ENCODE measurements at places on chromosomes 12 and 14.

DNA sequence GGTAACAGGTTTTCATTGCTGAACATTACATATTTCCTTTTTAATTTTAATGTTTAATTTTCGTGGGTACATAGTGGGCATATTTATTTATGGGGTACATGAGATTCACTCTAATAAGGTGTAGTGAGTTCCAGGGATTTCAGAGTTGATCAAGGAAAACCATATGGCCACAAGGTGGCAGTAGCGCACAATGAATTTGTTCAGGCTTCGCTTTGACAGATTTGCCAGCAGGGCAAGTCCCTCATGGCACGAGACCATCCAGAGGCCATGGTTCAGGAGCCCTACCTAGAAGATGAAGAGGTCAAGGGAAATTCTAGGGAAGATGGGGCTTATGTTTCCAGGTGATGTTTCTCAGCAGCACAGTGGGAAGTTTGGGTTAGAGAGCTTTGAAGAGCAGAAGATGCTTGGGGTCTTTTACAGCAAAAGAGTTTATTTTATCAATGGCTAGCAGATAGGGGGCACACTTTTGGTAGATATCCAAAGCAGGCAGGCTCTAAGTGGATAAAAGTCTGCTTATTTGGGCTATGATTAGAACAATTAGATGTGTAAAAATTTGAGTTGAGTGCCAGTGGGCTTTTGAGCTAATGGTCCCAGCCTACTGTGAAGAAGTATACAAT lies 1004.4 kb downstream of the AACS start:
- DNase-seq: peak; percentile 77

- DNase-seq: no peak
Measured at GRCh38 chr14:79179985-79180384, 1009.8 kb downstream of the NRXN3 start.

GRCh38 chr14:69610874-69611171 lies 573 bp upstream of the SUSD6 start:
- peak; percentile 53 for DNase-seq

- DNase-seq: no peak
Measured at GRCh38 chr14:100282766-100283419, 23.4 kb downstream of the SLC25A29 start.

- peak; percentile 20 for DNase-seq
Measured at GRCh38 chr14:99670361-99671234, 13.5 kb upstream of the CYP46A1 start.

- DNase-seq: no peak
Measured at GRCh38 chr14:45793081-45793480, 540.1 kb upstream of the MIS18BP1 start.

DNA sequence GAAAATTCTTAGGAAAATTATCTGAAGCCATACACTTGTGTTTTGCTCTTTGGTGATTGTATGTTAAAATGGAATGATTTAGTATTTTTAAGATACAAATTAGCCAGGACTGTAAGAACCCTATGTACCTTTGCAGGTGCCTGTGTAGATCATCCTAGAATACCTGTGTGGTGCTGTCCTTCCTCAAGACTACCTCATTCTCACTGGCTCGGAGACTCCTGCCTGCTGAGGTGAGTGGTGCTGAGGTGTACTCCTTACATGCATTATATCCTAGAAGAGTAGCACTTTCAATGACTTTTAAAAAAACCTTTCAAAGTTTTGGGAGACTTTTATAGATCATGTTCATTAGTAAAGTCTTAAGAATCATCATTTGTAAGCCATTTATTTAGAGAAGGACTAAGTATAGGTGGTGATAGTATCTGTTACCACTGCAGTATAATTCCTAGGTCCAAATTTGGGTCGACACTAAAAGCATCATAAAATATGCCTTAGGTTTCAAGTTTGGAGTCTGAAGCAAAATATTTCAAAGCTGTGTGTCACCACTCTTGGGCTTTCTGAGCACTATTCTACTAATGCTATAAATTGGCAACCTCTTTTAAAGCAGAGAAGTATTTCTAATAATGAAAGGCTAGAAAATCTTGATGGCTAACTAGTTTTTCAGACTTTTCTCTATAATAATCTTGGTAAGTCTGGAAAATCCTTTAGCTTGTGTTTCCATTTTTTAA lies 36.6 kb downstream of the RASSF8 start:
- DNase-seq: no peak

Measured in fibroblast of pulmonary artery (primary cell).